ENCODE measurements at places on chromosomes 7 and 10. TPM values are rescaled to one million over a fixed set of nuclear protein-coding genes. Genes with fewer than 3 reads are reported as not detected.

Gene AFAP1L2
- 0.17 TPM for total RNA-seq

Gene SBDS
- 99.3 TPM for total RNA-seq

Gene SH2B2
- total RNA-seq: 0.52 TPM

Gene NACAD
- total RNA-seq: 0.43 TPM

Gene DNAJB12
- 24.7 TPM for total RNA-seq

Gene WEE2
- 0.11 TPM for total RNA-seq

Gene CDNF
- total RNA-seq: 1.0 TPM

Gene EPHA1
- total RNA-seq: 0.11 TPM

Gene OR2A5
- total RNA-seq: not detected

Gene RHOBTB1
- total RNA-seq: 30.9 TPM

Gene PVRIG
- total RNA-seq: not detected

Gene C10orf105
- not detected for total RNA-seq

Gene CPN1
- total RNA-seq: not detected

Gene STK31
- total RNA-seq: 0.17 TPM

Gene NME8
- not detected for total RNA-seq

Gene CYP3A7
- not detected for total RNA-seq

Gene POM121C
- 5.8 TPM for total RNA-seq

Gene H2BK1
- total RNA-seq: not detected

Gene CRHR2
- not detected for total RNA-seq

Gene RSPH10B2
- total RNA-seq: 2.1 TPM

Gene PSMG3
- 14.8 TPM for total RNA-seq

Gene CNPY4
- 29.8 TPM for total RNA-seq

Gene SPDYE2
- total RNA-seq: not detected

Gene EGR2
- 0.22 TPM for total RNA-seq

Gene CYP2W1
- total RNA-seq: not detected
